ENCODE measurements at places on chromosomes 11 and 22.

DNA sequence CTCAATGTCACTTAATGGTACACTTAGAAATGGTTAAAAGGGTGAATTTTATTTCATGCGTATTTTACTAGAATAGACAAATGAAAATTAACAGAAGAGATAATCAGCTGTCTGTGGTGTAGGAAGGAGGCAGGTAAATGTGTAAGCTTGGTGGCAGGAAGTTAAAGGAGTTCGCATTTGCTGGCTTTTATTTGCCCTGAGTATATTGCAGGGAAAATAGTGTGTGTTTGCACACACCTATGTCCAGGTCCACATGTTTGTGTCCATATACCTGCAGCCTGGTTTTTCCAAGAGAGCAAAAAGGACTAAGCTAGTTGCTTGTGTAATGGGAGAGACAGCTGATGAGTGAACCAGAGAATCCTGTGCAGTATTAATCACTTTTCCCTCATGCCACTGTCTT is 16.0 kb downstream of the NTM start:
- no peak for DNase-seq

GRCh38 chr22:28428271-28428670 is 251.4 kb downstream of the TTC28 start:
- no peak for DNase-seq

GRCh38 chr11:78187366-78188285 is 800 bp downstream of the KCTD21 start:
- no peak for DNase-seq

- DNase-seq: no peak
Measured at GRCh38 chr22:19271273-19271855, 20.2 kb downstream of the CLTCL1 start.

- DNase-seq: no peak
Measured at GRCh38 chr11:128052912-128053641, 534.3 kb downstream of the ETS1 start.

DNA sequence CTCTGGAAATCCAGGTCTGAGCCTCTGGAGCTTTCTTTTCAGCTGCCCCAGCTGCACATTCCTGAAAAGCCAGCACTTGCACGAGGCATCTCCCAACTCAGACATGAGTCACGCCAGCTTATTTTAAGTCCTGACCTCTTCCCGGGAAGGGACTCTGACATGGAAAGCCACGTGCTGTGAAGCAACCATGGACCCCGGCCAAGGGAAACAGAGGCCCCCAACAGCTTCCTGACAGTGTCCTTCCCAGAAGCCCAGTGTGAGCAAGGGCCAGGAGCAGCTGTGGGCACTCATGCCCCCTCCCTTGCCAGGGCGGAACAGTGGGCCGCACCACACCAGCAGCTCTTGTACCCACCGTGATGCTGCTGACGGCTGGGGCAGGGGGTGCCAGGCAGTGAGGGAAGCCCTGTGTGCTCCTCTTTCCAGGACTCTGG is 118.8 kb upstream of the CADM1 start:
- DNase-seq: no peak

DNA sequence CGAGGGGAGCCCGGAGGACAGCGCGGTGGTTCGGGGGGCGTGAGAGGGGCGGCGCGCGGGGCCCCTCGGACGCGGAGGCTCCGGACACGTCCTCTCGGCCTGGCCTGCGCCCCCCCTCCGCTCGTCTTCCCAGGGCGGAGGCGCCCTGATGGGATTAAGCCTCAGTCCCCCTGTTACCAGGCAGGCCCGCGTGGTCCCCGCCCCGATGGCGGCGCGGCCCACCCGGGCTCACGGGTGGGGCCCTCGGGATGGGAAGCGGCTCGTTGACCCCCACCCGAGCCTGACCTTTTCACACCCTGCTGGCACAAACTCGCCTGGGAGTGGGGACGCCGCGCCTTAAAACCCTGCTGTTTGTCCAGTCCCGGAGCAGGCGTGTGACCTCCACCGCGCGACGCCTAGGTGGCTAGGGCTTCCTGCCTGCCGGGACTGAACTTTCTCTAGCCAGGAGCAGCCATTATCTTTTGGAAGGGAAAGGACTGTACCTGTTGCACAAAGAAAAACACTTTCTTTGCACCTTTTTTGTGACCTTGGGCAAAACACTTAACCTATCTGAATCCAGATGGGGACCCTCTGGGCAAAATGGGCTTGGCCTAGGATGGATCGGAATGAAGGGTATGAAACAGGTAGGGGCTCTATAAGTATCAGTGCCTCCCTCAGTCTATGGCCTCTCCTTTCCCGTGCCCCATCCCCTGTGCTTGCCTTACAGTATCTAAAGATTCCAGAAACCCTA is 1.0 kb downstream of the KIAA1671 start:
- DNase-seq: no peak

DNA sequence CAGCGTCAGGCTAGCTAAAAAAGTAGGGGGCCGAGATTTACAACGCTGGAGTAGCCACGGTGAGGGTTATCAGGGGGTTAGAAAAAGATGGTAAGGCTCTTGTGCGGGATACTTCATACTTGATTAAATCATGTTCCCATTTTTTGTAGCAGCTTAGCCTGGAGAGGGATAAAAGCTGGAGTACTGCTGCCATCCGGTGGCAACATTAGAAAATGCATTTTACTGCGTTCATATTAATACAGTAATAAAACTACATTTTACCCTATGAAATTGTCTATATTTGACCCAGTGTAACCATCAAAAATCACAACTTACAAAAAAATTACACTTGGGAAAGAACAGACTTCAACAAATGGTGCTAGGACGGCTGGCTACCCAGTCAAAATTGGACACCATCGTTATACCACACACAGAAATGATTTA is 17.3 kb downstream of the RPUSD4 start:
- DNase-seq: peak; percentile 41

GRCh38 chr22:48753752-48754517 is 1073.7 kb downstream of the BRD1 start:
- DNase-seq: no peak

DNA sequence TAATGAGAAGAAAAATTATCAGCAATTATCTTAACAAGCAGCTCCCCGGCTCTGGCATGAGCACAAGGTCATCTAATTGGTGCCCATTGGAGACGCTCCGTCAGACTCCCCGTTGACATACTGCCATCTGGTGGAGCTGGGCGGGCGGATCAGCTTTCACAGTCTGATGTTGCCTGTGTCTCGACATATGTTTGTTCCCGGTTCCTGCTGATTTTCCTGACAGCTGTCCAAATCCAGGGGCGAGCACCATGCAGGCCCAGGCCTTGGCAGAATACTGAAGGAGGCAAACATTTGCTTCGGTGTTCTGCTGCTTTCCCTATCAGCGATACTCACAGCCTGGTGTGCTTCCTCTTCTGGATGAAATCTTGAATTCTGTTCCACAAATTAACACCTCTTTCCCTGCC is 43.8 kb upstream of the BARX2 start:
- peak; percentile 86 for DNase-seq

- no peak for DNase-seq
Measured at GRCh38 chr11:117544130-117544800, 216.6 kb downstream of the CEP164 start.

DNA sequence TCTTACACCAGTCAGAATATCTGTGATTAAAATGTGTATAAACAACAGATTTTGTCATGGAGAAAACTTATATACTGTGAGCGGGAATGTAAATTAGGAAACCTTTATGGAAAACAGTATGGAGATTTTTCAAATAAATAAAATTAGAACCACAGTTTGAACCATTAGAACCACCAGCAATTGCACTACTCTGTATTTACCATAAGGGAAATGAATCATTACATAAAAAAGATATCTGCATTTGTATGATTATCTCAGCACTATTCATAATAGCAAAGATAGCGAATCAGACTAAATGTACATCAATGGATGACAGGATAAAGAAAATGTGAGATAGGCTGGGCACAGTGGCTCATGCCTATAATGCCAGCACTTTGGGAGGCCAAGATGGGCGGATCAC is 7.4 kb upstream of the OR52N4 start:
- no peak for DNase-seq

DNA sequence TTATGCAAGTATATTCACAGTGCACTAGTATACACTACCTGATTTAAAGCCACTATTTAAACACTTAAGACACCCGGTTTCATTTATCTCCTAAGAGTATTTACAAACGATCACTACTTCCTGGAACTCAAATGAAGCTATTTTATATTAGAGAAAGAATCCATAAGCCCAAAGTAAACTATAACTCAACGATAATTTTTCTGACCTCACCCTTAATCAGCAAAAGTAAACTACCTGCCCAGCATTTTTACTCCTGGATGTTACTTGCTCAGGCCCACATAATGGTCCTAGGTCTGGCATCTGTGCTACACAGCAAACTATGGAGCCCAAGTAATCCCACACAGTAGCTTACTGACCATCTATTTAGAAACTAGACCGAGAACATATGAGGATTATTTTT is 33.4 kb downstream of the TSG101 start:
- DNase-seq: peak; percentile 69

DNA sequence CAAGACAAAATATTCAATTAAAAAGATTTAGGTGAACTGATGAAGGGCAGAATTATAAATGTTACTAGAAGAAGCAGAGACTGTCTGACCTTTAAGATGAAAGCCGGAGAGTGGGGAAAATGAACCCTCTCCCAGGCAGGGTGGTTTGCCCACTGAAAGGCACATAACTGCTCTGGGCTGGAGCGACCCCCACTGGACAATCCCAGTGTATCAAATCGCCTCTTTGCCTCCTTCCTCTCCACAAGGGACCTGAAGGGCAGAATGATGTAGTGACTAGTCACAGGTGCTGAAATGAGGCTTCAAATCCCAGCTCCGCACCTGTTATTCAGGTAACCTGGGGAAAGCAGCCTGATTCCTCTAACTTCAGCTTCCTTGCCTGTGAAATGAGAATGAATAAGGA is 69.0 kb downstream of the EFCAB6 start:
- DNase-seq: no peak

DNA sequence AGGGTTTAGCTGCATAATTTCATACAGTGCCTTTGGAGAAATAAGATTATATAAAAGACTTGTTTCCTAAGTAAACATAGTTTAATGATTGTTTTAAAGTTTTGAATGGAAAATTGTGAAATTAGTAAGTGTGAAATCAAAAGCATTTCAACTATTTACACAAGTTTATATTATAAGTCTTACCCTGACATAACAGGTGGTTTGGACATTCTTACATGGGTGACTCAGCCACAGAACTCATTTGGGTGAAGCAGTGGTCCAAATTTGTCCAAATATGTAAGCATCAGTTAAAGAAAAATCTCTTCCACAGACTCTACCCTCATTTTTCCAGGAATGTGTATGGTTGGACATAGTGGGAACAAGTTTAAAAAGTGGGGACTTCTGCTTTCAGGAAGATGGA is 68.0 kb downstream of the USP47 start:
- no peak for DNase-seq

DNA sequence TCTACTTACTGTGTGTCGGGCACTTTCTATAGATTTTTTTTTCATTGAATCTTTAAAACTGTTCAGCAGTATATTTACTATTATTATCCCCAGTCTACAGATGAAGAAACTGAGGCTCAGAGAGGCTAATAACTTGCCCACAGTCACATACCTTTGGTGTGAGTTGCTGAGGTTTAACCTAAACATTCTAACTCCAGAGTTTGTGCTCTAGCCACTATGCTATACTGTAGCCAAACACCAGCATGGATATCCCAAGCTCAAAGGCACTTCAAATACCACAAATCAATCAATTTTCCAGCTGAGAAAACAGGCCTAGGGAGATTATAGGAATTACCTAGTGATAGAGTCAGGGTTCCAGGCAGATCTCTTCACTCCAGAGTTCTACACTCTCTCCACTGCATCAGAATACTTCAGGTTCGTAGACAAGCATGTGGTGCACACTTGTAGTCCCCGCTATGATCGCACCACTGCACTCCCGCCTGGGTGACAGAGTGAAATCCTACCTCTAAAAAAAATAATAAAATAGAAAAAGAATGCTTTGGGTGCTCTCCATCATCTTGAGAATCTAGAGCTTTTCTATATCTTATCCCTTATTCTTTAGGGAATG is 20.4 kb upstream of the UPB1 start:
- no peak for DNase-seq

DNA sequence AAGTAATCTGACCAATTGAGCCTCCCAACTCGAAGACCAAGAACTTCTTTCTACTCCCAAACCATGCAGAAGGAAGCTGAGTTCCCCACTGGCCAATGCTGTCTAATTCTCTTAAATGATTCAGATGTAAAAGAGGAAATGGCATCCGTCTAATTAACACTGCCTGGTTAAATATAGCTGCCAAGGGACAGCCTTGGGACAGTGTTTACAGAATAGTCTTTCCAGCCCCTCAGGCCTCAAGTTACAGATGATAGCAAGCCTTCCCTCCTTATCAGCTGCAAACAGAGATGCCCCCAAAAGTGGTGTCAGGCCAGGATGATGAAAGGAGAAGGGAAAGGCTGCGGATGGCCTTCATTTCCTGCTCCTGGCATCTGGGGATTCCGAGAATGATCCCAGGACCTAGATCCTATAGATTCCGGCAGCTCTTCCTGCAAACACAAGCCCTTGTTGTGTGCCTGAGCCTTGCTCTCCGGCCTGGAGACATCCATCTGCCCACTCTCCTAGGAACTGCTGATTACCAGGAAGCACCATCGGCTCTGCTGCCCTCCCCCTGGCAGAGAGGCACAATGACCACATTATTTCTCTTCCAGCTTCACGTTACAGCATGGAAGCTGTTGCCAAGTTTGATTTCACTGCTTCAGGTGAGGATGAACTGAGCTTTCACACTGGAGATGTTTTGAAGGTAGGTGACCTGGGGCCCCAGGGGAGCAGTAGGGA is 13.5 kb upstream of the TMA7B start:
- peak; percentile 85 for DNase-seq

GRCh38 chr11:70126494-70126893 is 48.4 kb downstream of the ANO1 start:
- DNase-seq: no peak

GRCh38 chr11:130269326-130269943 is 45.3 kb downstream of the ZBTB44 start:
- no peak for DNase-seq

DNA sequence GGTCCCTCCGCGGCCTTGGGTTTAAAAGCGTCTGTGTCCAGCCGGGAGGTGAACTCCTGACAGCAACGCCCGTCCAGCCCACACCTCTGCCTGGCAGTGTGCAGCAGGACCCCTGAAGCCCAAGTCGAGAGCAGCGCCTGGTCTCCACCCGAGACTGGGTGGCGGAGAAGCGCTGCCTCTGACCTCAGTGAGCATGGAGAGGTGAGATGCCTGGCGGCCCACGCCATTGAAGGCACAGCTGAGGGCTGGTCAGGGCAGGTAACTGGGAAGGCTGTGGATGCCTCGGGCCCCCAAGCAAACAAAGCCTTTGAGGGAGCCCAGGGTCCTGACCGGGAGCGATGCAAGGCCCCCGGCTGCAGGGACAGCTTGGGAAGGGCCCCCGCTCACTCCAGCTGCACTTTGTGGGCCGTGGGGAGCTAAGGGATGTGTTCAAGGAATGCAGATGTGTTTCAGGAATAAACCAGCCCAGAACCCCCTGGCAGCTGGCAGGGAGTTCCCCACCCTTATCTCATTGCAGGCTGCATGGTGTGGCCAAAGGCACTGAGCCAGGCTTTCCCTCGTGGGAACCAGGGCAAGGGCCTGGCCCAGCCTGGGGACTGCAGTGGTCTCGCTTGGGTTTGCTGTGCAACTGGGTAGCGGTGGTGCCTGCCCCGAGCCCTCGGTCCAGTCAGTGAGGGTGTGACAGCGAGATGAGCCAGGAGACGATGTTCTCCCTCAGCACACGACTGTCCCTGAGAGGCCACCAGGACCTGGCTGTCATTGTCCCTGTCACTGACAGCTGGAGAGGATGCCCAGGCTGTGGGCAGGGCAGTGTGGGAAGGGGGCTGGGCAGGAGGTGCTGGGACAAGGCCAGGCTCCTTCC is 92.5 kb downstream of the WNT7B start:
- DNase-seq: no peak
